ENCODE measurements at places on chromosomes 1 and 21. TPM values are rescaled to one million over a fixed set of nuclear protein-coding genes. Genes with fewer than 3 reads are reported as not detected.

DNA sequence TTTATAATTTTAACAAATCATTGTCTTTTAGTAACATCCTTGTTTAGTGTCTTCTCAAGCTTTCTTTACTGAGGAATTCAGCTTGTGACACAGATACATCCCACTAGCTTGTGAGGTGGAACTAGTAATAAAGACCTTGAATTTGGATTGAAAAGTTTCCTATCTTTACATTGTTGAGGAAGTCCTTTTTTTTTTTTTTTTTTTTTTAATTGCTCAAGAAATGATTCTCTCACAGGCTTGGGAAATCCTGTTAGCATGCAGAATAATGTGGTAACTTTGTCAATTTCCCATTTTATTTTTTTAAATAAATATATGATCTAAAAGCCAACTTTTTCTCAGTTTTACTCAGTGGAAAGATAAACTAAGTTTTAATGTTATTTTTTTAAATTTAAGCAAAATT lies 15.8 kb downstream of the DENND2D start:
- no peak for DNase-seq

- DNase-seq = no peak
Measured at GRCh38 chr1:43376723-43377235, 9.0 kb upstream of the ELOVL1 start.

DNA sequence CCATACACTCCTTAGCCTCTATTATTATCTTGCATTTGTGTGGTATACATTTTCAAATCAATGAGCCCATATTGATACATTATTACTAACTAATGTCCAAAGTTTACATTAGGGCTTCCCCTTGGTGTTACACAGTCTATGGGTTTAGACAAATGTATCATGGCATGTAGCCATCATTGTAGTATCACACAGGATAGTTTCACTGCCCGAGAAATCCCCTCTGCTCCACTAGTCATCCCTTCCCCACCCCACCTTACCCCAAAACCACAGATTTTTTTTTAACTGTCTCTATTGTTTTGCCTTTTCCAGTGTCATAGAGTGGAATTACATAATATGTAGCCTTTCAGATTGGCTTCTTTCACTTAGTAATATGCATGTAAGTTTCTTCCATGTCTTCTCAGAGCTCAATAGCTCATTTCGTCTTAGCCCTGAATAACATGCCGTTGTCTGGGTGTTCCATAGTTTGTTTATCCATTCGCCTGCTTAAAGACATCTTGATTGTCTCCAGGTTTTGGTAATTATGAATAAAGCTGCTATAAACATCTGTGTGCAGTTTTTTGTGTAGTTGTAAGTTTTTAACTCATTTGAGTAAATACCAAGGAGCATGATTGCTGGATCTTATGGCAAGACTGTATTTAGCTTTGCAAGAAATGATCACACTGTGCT lies 86.4 kb upstream of the LYST start:
- DNase-seq = no peak

DNA sequence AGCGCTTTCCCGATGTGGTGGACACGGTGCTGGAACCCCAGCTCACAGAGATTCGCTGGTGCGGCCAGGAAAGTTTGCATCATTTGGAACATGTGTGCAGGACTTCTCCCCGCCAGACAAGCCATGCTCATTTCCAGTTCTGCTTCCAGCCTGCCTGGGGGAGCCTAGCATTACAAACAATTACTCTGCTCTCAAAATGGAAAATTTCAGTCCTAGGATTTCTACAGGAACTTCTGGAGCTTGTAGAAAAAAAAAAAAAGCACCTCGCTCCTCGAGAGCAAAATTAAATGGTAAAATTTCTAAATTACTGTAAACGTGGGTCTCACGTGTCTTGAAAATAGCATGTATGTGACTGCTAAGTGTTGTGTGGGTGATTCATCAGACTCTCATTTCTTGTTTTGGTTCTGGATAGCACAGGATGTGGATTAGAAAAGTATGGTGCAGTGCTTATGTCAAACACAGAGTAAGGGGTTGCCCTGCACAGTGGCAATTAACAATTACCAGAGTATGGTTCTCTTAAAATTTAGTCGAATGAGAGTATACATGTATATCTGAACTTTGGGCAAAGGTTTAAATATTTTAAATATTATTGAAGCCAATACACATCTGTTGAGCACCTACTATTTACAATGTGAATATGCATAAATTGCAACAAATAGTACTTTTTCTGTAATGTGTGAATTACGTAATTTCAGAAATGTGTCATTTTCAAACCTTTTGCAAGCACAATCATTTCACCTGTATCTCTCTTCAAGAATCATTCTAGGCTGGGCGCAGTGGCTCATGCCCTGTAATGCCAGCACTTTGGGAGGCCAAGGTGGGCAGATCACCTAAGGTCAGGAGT lies 61.8 kb upstream of the PTGFRN start:
- DNase-seq = peak; percentile 94

GRCh38 chr21:42002421-42002958 lies 7.7 kb downstream of the ZBTB21 start:
- no peak for DNase-seq

DNA sequence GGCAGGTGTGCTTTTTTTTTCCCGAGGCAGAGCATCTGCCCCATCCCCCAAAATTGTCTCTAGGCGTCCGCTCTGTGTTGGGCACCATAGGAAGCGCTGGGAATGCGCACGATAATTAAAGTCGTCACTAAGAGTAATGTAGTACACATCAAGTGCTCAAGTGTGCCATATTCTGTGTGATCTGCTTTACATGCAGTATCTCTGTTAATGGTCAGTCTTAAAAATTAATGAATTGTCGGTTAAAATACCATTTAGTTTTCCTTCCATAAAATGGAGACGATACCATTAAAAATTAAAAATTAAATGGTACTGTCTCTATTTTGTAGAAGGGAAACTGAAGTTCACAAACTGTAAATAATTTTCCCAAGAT lies 544 bp upstream of the CCT8 start:
- no peak for DNase-seq

DNA sequence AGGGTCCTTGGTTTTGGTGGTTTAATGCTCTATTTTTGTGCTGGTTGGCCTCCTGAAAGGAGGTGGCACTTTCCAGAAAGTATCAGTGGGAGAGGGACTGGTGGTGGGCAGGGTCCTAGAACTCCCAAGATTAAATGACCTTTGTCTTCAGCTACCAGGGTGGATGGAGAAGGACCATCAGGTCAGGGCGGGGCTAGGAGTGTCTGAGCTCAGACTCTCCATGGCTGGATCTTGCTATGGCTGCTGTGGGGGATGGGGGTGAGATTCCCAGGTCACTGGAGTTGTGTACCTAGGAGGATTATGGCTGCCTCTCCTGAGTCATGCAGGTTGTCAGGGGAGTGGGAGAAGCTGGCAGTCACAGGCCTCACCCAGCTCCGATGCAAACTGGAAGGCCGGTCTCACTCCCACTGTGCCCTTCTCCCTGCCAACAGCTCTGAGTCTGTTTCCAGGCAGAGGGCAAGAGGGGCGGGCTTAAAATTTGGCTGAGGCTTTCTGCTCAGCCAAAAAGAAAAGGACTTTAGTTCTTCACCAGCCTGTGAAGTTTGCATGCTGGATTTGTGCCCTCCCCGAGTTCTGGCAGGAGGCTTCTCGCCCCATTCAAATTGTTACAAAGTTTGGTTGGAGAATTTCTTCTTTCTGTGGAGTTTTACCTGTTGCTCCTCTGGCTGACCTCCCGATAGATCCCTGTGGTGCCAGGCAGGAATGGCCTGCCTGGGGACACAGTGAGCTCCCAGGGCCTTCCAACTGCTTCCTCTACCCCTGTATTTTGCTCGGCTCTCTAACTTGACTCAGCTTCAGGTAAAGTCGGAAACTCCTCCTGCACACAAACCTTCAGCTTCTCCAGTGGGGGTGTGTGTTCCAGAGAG lies 13.1 kb upstream of the KYAT3 start:
- DNase-seq = no peak

DNA sequence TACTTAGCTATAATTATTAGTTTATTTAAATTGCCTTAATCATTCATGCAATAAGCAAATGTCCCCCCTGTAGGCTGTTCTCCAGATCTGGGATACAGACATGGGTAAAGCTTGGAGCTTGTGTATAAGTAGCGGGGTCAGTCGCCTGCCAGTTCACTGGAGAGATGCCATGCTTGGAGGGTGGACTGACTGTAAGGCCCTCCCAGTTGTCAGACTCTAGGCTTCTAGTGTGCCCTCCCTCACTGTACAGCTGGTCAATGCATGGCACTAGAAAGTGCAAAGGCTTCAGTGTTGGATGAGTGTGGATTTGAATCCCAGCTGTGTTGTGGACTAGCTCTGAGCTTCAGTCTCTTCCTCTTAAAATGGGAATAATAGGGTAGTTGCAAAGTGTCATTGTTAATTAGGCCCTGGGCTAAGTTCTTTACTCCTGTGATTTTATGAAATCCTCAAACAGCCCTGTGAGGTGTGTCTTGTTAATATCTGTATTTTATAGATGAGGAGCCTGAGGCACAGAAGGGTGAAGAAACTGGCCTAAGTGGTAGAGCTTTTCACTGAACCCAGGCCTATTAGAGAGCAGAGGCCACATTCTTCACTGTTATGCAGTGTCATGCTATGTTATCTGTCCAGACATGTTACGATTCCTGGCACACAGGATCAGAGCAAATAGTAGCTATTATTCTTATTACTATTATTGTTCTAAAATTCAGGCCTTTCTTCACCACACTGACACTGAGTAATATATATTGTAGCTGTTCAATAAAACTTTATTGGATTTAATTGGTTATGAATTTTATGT lies 85.9 kb downstream of the ROR1 start:
- no peak for DNase-seq

GRCh38 chr1:183942933-183943693 lies 94.4 kb downstream of the COLGALT2 start:
- DNase-seq = peak; percentile 82

DNA sequence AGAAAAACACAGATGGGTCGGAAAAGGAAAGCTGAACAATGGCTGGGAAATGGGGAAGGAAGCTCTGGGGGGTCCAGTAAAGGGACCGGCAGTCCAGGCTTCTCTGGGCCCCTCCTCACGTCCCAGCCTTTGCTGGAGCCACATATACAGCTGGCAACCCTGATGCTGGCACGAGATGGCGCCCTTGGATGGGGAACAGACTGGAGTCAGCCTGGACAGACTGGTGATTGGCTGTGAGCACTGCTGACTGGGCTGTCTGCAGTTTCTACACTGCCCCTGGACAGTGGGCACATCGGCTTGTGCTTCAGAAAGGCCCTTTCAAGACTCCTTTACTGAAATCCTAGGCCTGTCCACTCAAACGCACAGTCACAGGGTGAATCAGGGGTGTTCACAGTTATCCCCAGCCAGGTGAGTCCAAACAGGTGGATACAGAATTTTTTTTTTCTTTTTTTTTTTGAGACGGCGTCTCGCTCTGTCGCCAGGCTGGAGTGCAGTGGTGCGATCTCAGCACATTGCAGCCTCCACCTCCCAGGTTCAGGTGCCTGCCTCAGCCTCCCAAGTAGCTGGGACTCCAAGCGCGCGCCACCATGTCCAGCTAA lies 31.1 kb upstream of the ZBTB40 start:
- no peak for DNase-seq

Gene OR14K1
- not detected for polyA plus RNA-seq

Data from forelimb muscle (tissue), 1 donor.